LoVo (cell line): ENCODE measurements at places on chromosomes 12 and 14.
A peak's percentile ranks its signal among the peaks of the same experiment; 100 is the strongest.

DNA sequence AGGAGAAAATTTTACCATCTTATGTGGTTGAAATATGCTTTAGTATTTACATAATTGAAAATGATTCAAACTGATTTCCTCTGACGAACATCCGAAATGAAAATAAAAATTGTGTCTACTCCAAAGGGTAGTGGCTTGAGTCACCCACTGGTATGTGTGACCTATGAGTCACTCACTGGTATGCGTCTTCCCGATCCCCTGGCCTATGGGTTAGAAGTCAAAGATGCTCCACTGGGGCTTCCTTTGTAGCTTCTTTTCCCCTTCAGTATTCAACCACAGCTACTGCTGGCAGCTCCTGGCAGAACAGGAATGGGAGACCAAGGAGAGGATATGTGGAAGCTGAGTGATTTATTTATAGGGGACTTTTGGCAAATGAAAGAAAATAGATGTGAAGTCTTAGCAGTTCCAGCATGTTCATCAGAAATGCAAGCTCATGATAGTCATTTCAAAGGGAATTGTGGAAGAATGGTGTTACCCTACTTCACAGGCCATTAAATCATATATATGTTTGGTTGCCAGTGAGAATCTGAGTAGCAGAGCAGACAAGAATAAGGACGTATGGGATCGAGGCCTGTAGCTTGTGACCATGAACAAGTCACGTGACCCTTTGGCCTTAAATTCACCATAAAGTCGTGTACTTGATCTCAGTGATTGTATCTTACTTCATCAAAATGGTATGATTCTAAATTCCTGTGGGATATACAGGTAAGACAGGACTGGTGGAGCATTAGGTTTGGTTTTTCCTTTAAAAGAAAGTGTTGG is 108.3 kb downstream of the CRADD start:
- DNase-seq = peak; percentile 91

DNA sequence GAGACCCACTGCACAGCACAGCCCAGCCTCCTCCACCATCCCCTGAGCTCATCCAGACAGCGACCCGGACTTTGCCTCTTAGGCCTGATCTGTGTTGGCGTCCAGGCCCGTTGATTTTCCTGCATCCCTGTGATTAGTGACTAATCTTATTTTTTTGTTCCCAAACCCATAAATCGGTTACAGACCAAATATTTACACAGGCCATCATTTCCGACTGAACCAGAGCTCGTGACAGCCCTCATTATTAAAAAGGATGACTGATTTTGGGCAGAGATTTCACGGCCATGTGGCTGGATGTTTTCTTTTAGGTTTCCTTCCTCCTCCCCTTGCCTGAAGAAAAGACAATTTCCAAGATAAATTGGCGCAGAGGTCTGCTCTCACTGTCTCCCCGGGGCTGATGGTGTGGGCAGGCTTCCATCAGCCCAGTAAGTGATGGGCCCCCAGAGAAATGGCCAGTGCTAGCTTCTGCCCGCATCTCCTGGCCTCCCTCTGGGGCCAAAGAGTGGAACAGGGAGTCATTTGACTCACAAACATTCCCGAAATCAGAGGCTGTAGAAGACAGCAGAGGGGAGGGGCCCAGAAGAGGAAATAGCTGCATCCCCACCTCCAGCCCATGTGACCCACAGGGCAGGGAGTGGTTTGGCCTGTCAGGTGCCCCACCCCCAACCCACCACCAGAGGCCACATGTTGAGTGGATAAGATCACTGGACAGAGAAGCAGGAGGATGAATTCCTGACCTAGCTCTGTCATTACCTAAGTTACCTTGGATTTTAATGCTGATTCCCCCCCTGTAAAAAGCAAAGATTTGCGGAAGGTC is 283.5 kb downstream of the KSR2 start:
- peak; percentile 42 for DNase-seq

DNA sequence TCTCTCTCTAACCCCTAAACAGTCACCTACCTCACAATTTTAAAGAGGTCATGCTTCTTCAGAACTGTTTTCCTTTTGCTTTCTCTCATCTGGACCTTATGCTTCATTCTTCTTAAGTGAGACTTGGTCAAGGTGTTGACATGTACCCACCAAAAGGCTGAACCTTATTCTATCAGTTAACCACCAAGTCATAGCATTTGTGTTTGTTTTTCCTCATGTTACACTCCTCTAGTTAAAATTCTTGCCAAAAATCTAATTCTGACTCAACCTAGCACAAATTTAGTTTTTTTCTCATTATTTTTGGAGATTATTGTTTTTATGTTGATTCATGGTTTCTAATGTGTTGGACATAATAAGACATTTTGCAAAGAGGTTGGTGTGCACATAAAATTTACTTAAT is 578.6 kb downstream of the SLC16A7 start:
- DNase-seq = no peak

DNA sequence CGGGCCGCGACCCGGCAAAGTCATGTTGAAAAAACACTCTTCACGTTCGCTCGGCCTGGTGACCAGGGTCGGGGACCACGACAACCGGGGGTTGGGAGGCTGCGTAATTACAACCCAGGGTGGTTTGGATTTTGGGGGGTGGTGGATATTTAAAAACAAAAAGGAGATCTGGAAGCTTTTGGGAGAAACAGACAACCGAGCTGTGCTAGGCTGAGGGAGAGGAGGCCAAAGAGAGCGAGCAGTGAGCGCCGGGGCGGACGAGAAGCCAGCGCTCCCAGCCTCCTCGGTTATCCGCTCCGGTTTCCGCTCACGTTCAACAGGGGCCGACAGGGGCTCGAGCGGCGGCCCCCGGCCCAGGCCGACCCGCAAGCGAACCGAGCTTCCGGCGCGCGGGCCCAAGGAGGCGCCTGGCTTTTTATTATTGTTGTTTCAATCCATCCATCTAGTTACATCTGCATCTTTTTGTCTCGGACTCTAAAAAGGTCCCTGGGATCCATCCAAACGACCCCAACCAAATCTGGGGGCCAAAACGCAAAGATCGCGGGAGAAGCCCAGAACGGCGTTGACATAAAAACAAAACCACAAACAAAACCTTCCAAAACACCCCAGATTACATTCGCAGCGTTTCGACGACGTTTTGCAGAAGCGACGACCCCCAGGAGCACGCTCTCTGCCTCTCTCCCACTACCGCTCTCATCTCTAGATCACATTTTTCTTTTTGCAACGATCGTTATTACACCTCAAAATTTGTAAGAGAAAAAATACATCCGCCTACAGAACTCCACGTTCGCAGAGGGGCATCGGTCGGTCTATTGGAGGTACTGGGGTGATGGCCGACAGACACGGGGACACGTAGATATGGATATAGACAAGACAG is 771 bp downstream of the OTX2 start:
- no peak for DNase-seq

DNA sequence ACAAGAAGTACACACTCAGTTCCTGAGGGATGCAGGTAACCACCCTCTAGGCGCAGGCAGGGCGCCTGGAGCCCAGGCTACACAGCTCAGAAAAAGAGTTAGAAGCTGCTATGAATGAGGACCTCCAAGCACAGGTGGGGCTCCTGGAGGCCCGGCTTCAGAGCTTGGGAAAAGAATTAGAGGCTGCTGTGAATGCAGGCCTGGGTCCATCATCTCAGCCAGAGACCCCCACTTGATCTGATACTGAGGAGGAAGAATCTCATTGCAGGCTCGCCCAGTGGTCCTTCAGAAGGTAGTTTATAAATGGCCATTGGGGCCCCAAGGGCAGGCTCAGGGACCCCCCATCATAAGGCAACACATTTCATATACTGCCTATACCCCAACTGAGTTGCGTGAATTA is 556.4 kb downstream of the SLC6A15 start:
- DNase-seq = no peak

GRCh38 chr12:66119870-66120241 is 10.7 kb downstream of the LLPH start:
- no peak for DNase-seq

DNA sequence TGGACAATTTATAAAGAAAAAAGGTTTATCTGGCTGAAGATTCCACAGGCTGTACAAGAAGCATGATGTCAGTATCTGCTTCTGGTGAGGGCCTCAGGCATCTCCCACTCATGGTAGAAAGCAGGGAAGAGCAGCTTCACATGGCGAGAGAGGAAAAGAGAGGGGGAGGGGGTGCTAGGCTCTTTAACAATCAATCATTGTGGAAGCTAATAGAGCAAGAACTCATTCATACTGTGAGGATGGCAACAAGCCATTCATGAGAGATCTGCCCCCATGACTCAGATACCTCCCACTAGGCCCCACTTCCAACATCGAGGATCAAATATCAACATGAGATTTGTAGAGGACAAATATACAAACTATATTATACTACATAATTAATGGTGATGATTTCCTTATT is 361.9 kb upstream of the FAR2 start:
- DNase-seq = no peak

DNA sequence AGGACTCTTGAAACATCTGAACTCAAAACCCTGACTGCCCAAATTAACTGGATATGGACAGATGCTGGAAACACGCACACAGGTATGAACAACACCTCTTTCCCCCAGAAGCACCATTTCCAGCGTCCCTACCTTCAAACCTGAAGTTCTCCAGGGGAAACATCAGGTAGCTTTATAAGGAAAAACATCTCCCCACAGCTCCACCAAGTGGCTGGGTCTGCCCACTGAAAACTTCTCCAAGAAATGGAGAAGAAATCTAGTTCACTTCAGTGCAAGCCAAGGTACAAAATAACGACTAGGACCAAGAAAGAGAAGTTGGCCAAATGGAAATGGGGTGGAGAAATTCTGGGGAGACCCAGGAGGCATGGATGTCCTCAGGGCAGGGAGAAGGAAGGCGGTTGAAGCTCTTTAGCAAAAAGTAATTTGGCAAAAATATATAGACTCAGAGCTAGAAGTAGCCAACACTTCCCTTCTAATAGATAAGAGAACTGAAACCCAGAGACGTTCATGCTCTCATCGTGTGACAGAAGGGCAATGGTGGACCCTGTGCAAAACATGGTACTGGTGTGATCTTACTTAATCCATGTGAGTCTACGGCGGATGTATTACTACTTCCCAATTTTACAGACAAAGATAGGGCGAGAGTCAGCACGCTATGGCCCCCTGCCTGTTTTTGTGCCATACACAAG is 10.5 kb upstream of the NUAK1 start:
- peak; percentile 40 for DNase-seq

- no peak for DNase-seq
Observed at GRCh38 chr12:43586646-43587245, 34.7 kb upstream of the ADAMTS20 start.

- DNase-seq = no peak
Observed at GRCh38 chr12:29223956-29224543, 75.0 kb downstream of the FAR2 start.

DNA sequence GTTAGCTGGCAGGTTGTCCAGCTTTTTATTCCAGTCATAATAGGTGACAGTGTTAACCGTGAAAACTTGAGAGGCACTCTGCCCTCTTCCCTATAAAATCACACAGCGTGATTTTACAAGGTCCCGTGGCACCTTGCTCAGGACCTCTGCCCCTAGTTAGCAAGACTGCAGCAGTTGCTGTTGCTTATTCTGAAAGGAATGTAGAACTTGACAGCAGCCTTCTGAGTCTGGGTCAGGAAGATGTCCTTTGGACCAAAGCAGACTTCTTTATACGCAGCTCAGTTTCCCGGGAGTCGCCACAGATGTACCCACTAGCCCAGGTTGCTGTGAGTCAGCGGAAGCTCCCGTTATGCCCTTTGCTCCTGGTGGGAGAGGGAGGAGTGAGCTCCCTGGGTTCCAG is 13.2 kb downstream of the PRKAB1 start:
- DNase-seq = no peak

DNA sequence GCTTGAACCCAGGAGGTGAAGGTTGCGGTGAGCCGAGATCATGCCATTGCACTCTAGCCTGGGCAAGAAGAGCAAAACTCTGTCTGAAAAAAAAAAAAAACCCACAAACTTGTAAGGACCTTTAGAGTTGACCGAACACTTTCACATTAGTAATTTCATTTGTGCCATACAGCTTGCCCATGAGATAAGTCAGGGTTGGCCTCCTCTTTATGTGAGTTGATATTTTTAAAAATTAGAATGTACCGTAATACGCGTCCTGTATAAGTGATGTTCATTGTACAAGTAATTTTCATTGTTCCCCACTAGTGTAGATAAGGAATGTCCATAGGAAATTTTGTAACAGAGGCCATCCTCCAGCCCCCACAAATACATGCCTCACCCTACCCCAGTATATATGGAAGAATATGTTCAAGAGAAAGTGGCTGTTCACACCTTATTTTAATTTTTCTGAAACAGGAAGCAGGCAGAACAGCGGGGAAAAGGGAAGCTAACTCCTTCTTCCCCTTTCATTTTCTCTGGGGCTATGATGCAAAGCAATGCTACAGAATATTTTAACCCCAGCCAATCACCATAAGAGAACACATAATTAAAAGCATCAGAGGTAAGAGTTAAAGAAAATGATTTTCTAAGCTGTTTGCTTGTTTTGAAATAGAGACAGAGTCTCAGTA is 31.9 kb upstream of the HIF1A start:
- DNase-seq = no peak

- DNase-seq = no peak
Observed at GRCh38 chr14:26577711-26578110, 20.1 kb downstream of the NOVA1 start.

DNA sequence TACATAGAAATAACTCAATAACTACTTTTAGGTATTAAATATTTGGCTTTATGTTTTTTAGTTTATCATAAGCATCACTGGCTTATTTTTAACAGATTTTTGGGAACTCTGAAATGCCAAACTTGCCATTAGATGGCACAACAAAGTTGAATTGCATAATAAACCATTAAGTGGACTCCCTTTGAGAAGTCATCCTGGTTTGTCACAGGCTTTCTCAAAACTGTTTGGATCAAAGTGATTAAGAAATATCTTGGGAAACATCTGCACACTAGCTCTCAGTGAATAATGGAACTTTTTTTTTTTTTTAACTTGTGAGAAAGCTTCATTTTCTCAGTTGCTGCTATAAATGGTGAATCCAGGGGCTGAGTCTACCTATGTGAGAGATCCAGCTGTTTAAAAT is 4.3 kb downstream of the SLC16A7 start:
- no peak for DNase-seq
